AG04450 (cell line): ENCODE measurements at places on chromosomes 6 and 20.
A peak's percentile ranks its signal among the peaks of the same experiment; 100 is the strongest.

DNA sequence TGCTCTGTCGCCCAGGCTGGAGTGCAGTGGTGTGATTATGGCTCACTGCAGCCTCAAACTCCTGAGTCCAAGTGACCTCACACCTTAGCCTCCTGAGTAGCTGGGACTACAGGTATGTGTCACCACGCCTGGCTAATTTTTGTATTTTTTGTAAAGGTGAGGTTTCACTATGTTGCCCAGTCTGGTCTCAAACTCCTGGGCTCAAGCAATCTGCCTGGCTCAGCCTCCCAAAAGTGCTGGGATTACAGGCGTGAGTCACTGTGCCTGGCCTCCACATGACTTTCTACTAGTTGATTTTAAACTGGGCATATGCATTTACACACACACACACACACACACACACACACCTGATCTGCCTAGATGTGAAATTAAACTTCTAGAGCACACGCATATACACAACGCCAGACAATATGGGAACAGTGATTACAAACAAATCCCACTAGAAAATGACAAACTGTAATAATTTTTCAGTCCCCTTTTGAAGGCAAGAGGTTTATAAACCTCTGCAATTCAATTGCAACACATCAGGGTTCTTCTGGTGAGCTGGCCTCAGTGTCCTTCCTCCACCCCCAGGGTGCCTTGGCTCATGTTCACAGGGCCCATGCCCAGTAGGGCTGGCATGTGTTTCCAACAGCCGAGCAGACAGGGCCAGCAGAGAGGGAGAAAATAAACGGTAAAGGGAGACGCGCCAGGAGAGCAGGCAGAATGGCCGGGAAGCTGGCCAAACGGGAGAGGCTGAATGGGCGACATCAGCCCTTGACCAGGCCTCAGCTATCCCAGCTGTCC, 31.2 kb downstream of the PARD6B start:
- DNase-seq: no peak

DNA sequence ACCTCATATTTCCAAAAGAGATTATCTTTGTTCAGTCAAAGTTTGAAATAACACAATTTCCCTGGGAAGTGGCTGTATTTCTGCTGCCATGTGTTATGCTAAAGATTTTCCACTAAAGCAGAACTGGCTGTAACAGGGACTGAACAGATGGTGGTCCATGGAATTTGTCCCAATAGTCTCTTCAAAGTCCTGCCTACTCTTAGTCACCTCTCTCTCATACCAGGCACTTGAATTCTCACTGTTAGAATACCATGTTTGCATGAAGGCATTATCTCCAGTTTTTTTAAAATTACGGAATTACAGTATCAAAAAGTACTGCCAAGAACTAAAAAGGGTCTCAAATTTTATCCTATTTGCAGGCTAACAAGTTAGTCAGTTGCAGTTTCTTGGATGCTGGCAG, 105.0 kb upstream of the HDDC2 start:
- DNase-seq: no peak

DNA sequence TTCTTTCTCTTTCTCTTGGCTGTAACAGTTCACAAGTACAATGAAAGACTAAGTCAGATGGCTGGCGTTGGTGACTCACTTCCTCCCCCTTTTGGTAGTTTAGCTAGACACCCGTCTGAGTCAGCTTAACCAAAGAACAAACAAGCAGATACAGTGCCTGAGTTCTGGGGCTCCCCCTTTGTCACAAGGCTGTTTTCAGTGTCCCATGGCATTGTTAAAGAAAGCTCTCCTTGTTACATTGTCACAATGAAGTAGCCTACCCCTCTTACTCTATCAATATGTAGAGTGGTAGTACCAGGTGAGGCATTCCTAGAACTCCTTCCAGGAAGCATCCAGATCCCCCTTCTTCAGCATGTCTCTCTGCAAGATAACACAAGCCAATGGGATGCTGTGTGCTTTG, 38.6 kb downstream of the KIAA0408 start:
- DNase-seq: peak; percentile 76

- no peak for DNase-seq
Observed at GRCh38 chr6:34484899-34485298, 19.0 kb downstream of the PACSIN1 start.

DNA sequence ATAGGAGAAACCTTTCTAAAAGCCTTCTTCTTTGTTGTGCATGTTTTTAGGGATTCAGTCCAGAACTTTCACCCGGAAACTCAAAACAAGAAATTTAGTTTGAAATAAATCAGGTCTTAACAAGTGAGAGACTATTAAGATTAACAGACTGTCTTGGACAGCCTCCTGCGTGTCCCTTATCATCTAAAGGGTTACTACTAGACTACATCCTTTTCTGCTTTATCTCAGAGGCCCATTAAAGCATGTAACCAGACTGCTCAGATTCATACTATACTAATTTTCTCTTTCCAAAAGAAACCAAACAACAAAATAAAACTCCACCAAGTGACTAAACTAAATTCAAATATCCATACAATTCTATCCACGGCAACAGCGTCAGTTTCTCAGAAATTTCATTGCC, 173.8 kb downstream of the GMPR start:
- DNase-seq: no peak

DNA sequence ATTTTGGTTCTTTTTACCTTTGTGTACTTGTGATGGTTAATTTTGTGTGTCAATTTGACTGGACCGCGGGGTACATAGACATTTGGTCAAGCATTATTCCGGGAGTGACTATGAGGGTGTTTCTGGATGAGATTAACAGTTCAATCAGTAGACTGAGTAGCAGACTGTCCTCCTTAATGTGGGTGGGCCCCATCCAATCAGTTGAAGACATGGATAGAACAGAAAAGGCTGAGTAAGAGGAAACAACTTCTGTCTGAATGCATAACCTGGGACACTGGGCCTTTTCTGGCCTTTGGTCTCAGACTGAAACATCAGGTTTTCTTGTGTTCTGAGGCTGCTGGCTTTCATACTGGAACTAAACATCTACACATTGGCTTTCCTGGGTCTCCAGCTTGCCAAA, 303.5 kb upstream of the RUNX2 start:
- no peak for DNase-seq

DNA sequence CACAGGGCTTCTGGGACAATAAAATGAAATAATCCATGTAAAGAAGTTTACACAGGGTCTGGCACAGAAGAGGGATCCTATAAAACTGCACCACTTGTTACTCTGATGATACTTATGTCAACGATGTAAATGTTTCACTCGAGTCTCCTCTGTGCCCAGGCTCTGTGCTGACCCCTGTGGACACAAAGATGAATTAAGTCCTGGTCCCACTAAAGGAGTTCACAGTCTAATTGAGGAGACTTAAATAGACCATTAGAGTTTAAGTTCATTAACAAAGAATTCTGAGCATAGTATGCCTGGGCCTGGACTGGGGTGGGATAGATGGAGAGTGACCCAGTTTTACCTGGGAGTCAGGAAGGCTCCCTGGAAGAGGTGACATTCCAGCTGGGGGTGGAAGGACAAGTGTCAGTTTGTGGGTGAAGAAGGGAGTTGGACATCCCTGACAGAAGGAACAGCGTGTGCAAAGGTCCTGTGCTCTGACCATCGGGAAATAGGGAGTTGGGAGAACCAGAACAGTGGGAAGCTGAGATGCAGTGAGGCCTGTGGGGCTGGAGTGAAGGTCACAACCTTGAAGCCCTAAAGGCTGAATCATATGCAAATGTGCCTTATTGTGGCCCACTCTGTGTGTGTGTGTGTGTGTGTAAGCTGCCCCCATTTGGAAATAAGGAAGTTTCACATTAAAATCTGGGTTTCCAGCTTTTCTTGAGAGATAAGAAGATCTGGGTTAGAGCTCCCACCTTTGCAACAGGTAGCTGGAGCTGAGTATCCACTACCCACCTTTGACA, 1.1 kb downstream of the OCSTAMP start:
- DNase-seq: no peak

GRCh38 chr6:35320031-35320410, 22.3 kb upstream of the PPARD start:
- DNase-seq: no peak

DNA sequence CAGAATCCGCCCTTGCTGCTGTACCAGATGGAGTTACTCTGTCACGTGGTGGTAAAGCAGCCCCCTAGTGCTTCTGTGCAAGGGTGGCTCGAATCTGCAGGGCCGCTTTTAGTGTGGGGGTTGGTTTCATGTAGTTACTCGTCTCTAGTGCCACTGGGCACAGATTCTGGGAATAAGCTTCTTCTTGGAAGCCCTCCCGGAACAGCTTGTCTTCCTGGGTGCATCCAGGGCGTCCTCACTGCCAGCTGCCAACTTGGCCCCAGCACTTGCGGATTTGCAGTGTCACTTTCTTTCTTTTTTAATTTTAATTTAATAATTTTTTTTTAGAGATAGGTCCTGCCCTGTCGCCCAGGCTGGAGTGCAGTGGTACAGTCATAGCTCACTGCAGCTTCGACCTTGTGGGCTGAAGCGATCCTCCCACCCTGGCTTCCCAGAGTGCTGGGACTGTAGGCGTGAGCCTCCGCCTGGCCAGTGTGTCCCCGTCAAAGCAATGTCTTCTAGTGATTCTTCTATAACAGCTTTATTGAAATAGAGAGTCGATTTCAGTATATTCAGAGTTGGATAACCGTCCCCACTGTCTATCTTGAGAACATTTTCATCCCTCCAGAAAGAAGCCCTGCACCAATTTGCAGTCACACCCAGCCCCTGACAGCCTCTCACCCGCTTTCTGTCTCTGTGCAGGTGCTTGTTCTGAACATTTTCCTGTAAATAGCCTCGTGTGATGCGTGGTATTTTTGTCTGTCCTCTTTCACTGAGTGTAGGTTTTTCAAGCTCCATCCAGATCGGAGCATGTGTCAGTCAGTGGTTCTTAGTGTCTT, 25.9 kb downstream of the PYGB start:
- no peak for DNase-seq

GRCh38 chr6:11923621-11924020, 88.5 kb upstream of the HIVEP1 start:
- DNase-seq: no peak

- DNase-seq: no peak
Observed at GRCh38 chr6:146903451-146903850, 300.8 kb upstream of the STXBP5 start.

DNA sequence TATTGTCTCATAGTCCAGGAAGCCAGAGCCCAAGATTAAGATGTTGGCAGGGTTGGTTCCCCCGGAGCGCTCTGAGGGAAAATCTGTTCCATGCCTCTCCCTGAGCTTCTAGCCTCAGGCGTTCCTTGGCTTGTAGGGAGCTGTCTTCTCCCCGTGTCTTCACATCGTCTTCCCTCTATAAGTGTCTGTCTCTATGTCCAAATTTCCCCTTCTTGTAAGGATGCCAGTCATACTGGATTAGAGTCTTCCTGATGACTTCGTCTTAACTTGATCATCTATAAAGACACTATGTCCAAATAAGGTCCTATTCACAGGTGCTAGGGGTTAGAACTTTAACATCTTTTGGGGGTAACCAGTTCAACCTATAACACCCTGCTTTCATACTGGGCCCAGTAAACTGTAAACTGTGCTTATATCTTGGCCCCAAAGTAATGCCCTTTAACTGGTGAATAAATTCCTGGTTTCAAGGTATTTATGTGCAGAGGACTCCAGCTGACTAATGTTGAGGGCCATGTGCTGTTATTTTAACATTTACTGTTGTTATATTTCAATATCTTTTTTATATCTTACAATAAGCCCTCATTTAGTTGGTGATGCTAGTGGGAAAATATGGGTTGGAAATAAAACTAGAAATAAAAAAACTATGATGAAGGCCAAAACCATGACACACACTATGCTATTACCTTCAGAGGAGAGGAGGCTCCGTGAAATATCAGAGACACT, 101.7 kb upstream of the IYD start:
- DNase-seq: no peak

DNA sequence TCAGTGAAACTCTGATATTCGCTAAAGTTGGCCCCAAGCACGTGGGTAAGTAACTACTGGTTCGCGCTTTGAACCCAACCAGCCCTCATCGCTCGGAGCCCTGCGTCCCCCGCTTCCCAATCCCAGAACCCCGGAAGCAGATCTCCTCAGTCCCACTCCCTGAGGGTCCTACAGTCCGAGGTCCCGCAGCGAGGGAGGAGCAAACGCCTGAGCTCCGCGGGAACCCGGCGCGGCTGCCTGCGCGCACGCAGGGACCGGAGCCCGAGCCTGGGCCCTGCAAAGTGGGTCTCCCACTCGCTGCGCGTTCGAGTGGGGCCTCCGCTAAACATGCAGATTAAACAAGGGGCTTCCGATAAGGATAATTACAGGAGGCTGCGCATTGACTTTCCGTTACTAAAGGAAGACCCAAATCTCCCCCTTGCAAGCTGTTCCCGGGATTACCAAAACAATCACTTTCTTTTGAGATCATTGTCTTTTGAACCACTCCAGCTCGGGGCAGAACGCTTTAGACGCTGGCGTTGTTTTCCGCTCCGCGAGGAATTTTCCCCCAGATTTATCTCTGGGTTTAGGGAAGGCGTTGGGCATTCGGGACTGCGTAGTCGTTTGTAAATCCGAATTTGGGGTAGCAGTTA, 1.3 kb upstream of the VSX1 start:
- no peak for DNase-seq

GRCh38 chr20:13291157-13291556, 70.1 kb downstream of the ISM1 start:
- no peak for DNase-seq

- DNase-seq: no peak
Observed at GRCh38 chr6:159981071-159981402, 12.2 kb downstream of the IGF2R start.

- DNase-seq: peak; percentile 75
Observed at GRCh38 chr6:27894839-27895762, 17.1 kb downstream of the OR2B2 start.

DNA sequence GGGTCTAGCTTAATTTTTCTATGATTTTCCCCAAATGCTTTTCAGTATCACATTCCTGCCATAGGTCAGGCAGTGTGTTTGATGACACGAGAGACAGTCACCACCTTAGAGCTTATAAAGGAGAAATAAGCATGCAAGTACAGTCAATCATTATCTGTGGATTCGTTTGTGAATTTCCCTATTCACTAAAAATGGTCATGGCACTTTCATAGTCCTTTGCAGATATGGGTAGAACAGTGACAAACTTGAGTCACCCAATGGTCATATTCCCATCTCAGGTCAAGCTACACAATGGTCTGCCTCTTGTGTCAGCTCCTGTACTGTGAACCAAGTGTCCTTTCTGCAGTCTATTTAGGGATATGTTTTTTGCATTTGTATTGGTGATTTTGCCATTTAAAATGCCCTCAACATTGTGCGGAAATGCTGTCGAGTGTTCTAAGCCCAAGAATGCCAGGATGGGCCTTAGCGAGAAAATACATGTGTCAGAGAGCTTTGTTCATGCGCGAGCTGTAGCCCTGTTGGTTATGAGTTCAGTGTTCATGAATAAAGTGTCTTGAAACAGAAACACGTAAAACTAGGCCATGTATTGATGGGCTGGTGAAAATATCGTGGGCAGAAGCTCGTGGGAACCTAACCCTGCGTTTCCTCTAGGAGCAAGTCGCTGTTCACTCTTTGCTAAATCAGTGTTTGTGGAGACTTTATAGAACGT, 19.8 kb downstream of the SUMO4 start:
- DNase-seq: no peak
